NCI-H2081 (cell line): ENCODE measurements at places on chromosomes 3 and 15.
A peak's percentile ranks its signal among the peaks of the same experiment; 100 is the strongest.

GRCh38 chr3:194586836-194587235 is 46.4 kb downstream of the TMEM44 start:
- no peak for DNase-seq

- DNase-seq: no peak
These were observed 194.9 kb downstream of the FOXP1 start for GRCh38 chr3:71388535-71389120.

- DNase-seq: no peak
These were observed 98.3 kb downstream of the MEX3B start for GRCh38 chr15:81947548-81947947.

DNA sequence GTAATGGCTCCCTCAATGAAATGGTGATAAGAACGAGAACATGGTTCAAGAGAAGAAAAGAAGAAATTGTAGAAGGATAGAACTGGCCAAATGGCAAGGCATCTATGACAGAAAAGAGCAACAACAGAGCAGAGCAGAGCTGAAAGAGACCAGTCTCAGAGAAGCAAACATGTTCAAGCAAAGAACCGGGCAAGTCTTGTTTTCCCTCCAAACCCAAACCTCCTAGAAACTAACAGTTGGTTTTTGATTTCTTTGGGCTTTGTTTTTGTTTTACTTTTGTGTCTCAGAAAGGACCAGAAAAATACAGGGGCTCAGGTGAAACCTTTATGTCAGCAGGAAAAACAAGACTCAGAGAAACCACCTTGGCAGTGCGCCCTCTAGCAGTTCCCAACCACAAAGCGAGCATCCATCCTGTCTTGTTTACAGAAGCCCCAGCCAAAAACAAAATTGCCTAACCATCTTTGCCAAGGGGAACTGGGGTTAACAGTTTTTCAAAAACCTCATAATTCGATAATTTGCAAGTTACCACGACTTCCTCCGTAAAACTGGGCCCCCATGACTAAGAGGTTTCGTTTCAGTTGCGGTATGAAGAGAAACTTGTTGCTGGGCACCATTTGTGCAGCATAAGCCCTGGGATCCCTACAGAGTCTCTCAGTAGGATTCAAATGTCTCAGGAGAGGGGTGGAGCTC is 159.2 kb upstream of the SLC24A5 start:
- peak; percentile 18 for DNase-seq

GRCh38 chr3:134543113-134543512 is 57.3 kb downstream of the CEP63 start:
- DNase-seq: no peak

DNA sequence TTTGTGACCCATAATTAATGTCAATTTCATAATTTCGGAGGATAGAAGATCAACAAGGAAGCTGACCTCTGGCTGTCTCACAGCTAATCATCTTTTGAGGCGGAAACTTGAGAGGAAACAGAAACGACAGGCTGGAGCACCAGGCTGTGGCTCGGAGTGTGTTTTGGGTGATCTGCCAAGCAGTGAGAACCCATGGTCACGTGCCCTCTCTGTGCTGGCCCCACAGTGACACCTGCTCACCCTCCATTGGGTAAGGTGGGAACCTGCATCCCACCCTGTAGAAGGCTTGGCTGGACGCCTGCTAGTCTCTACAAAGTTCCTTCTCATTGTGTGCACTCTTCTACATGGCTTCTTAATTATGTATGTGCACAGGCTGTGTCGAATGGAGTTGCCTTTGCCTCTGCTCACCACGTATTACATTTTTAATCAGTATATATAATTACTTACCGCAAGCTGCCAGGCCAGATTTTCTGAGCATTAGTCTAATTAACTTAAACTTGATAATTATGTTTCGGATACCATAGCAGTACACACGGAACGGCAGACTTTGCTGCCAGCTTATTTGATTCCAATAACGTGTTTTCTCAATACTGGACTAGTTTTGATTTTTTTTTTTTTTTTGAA is 719.4 kb upstream of the CFAP20DC start:
- DNase-seq: peak; percentile 25

DNA sequence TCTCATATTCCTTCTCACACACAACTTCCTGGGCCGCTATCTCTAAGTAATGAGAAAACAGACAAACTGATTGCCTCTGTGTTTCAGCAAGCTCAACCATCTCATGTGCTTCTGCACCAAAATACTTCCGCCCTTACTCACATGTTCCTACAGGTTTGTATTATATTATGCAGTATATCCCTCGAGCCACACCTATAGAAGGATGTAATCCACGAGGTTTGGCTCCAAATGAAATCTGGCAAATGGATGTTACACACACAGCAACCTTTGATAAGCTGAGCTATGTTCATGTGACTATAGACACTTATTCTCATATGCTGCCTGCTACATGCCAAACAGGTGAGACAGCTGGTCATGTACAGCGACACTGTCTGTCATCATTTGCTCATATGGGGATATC is 22.6 kb downstream of the CCRL2 start:
- DNase-seq: no peak

DNA sequence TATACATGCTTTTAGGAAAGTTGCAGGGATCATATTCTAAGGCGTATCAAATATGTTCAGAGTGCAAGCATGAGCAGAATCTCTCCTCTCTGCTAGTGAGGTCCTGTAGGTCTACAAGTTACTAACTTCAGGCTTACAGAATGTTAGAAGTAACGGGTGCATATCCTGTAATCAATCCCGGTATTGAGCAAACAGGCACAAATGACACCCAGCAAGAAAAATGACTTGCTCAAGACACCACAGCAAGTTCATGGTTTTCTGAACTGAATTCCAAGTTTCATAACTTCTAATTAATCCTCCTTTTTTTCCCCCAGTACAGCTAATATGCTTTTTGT is 353.9 kb upstream of the TPRG1 start:
- no peak for DNase-seq

- no peak for DNase-seq
These were observed 143.6 kb downstream of the OTOL1 start for GRCh38 chr3:161640181-161640580.

DNA sequence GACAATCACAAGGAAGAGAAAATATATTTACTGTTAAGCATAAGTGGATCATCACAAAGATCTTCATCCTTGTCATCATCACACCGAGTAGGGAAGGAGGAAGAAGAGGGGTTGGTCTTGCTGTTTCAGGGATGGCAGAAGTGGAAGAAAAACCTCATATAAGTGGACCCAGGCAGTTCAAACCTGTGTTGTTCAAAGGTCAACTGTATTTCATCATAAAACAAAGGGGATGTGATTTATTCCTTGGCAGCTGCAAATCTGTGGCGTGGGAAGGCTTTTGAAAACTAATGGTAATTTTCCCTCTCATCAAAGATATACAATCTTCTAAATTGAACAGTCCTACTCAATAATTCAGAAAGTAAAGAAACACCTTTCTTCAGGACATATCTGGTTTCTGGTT is 129.9 kb upstream of the ABI3BP start:
- no peak for DNase-seq

DNA sequence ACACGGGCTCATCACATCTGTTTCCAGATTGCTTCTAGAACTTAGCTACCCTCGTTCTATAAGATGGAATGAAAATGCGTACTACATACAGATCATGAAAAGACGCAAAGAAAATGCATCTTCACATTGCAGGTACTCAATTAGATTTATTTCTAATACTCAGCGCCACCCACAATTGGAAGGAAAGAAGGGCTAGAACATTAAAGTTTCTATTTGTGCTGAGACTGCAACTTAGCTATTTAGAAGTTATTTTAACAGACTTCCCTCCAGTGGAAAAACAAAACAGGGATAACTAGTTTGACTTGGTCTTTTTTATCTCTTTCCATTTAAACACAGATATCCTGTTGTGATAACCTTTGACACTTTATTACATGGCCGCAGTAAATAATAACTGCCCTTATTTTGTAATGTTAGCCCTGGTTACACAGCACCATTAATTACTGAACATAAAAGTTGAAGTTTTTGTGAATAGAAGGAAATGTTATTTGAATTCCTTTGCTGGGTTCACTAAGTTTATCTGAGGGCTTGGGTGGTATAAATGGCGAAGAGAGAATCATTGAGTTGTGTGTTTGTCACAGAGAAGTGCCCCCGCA is 86.9 kb upstream of the SLC25A26 start:
- no peak for DNase-seq

DNA sequence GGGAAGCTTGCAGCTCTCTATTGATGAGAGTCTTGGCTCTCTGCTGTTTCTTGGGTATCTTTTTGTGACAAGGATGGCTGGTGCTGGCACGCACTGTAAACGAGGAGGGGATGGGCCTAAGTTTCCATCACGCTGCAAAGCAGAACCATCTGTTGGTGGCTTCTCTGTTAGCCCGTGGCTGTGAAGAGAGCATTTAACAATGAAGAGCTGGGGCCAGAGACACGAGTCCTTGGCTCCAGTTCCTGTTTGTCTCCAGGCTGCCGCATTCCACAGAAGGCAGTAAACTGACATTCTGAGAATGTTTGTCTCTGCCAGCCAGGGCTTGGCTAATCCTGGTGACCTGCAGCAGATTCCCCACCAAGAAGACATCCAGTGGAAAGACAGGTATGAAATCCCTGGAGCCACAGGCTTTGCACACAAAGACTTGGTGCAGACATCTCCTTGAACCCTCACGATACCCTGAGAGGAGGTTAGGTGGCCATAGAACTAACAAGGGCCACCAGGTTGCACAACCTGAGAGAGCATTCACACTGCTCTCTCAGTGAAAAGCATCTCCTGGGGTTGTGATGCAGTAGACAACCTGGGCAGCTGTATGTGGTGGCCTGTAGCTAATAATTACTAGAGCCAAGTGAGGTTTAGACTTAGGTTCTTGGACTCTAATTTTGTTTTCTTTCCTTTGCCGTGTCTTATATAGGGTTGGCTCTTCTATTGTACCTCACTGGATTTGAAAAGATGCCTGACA is 130.9 kb downstream of the ASB7 start:
- no peak for DNase-seq

- peak; percentile 55 for DNase-seq
These were observed 794 bp downstream of the ARPP19 start for GRCh38 chr15:52567871-52568600.

DNA sequence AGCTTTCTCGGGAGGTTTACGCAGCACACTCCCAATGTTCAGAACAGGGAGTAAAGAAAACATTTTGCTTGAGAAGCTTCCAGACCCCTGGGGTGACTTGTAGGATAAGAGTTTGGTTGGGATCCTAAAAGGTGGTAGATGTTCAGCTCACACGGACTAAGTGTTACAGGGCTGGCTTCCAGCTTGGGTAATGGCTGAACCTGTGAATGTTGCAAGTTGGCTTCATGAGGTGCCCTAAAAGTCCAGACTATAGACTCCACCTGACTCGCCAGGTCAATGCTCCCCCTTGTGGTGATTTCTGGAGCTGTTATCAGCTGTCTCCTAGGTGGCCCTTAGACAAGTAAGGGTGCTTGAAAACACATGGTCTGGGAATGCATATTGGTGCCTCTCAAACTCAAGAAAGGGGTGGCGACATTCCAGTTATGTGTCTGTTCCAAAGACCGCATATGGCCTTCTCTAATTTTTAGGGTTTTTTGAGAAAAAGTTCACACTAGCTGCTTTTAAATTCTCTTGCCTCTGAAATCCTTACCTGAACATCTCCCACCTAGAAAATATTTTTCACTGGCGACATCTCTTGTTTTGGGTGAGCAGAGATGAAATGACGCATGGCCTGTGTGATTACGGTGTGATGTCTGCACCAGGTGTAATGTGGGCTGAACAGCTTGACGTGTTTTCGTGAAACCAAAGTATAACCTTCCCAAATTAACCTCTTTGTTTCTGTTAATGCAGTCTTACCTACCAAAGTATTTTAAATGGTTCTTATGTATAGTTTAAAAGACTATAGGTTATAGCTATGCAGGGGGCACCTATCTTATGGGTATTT is 175.7 kb upstream of the KBTBD8 start:
- peak; percentile 11 for DNase-seq

- DNase-seq: no peak
These were observed 114.9 kb downstream of the PLD1 start for GRCh38 chr3:171695426-171695825.

DNA sequence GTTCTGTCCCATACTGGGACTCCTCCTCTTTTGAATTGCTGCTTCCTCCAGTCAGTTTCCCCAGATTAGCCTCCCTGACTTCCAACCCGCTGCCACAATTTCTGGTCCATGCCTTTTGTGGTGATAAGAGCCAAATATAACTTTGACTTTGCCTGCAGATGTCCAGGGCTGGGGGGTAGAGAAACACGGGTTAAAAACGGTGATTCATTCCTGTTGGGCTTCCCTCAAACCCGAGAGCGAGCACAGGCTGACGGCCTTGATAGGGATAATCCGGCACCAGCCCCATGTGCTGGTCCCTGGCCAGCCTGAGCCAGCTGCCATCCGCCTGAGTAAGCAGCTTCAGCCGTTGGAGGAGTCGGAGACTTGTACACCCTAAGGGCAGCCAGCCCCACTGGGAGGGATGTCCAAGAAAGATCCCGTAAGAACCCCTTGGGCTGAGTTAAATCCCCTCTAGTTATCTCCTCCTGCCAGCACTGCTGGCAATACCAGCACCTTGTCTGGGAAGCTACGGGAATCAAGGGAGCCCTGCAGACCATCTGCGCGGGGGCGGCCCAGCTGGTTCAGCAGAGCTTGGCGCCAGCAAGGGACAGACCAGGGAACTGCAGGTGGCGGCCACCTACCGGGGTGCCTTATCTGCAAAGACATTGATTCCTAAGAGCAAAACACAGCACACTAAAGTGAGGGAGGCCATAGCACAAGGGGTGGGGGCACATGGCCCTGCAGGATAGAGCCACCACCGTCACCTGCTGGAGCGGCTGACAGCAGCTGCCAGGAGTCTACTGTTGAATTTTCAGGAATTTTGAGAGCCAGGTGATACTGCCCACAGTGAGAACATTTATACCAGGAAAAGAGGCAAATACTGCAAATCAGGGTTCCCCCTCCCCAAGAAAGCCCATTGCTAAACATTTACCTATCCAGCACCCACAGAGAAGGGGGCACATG is 18.1 kb downstream of the CSPG4 start:
- DNase-seq: peak; percentile 82

DNA sequence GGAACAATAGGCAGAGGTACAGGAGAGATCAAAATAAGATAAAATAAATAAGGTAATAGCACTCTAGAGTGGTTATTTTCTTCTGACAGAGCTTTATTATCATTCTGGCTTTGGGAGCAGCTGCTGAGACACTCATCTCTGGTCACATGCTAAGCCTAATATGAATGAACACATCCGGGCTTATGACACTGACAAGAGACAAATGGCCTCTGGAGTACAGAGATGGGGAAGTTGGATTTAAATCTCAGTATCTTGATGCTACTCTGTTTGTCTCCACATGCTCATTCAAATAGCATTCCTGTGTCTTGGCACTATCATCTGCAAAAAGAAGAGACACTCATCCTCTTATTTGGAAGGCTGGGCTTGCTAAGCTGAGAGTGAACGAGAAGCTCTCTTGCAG is 55.6 kb downstream of the TMEM45A start:
- no peak for DNase-seq

- no peak for DNase-seq
These were observed 363.4 kb downstream of the RBMS3 start for GRCh38 chr3:29644261-29644660.

DNA sequence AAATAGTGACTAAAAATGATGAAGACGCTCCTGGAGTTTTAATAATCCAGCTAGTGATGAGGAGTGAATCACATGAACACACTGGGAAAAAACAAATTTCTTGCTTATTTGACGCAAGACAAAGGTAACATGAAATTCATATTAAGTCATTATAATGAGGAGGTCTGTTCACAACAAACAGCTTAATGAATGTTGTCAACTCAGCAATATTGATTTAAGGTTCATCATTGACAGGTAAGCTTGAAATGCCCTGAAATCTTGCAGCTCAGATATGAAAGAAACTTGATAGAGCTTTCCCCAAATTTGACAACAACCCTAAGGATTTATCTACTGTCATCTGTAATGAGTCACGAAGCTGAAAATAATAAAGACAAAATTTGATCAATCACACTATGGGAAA is 108.1 kb upstream of the SELENOK start:
- DNase-seq: no peak

GRCh38 chr15:97968380-97968779 is 7.9 kb downstream of the ARRDC4 start:
- no peak for DNase-seq
